ENCODE measurements at places on chromosomes 2 and 18.

GRCh38 chr2:237695201-237695780 lies 67.9 kb downstream of the LRRFIP1 start:
- DNase-seq: no peak

DNA sequence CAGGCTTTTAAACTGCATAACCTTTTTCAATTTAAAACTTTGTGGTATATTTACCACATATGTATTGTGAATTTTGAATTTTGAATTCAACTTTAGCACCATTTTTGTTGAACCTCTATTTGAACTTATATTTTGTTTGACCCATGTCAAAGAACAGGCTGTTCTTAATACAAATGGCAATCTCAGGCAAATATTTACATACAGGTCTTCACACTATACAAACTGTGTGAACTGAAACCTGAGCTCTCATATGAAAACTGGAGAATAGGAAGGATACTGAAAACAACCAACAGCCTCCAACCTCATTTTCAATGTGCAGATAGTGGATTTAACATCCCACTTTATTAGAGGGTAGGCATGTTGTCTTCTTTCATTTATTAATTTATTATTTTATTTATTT lies 491.8 kb downstream of the KCNJ3 start:
- no peak for DNase-seq

- DNase-seq: no peak
Observed at GRCh38 chr2:108139521-108139920, 100.2 kb upstream of the SULT1C3 start.

DNA sequence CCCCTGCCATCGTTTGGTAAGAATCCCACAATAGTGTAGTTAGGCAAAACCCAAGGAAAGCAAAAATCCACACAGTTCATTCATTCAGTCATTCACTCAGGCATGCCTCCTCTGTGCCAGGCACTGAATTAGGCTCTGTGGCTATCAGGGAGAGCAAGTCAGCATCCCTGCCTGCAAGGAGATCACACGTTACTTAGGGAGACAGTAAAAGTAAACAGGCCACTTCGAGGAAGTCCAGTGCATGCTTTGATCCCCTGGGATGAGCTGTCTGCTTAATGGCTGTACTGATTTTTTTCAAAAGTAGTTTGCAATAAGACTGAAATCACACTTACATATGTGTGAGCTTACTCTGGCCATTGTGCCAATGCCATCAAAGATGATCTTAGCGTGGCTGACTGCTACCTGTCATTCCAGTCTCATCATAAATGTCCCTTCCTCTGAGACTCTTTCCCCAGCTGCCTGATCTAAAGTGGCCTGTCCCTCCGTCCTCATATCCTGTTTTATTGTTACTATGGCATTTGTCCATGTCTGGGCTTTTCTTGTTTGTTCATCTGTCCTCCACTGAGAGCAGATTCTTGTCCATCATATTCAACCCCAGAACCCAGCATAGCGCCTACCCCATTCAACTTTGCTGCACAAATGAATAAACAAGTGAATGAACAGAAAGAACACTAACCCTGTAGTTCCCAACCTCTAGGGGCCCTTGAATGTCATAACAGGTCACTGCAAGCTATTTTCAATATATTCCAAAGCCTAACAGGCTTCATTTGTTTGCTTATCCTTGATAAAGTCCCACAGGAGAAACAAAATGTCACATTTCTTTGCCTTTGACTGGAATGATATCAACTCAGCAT lies 84.1 kb downstream of the GALNT14 start:
- DNase-seq: no peak

- DNase-seq: peak; percentile 25
Observed at GRCh38 chr2:1936427-1936980, 192.2 kb upstream of the PXDN start.

GRCh38 chr2:96142217-96143113 lies 2.8 kb downstream of the DUSP2 start:
- DNase-seq: no peak

DNA sequence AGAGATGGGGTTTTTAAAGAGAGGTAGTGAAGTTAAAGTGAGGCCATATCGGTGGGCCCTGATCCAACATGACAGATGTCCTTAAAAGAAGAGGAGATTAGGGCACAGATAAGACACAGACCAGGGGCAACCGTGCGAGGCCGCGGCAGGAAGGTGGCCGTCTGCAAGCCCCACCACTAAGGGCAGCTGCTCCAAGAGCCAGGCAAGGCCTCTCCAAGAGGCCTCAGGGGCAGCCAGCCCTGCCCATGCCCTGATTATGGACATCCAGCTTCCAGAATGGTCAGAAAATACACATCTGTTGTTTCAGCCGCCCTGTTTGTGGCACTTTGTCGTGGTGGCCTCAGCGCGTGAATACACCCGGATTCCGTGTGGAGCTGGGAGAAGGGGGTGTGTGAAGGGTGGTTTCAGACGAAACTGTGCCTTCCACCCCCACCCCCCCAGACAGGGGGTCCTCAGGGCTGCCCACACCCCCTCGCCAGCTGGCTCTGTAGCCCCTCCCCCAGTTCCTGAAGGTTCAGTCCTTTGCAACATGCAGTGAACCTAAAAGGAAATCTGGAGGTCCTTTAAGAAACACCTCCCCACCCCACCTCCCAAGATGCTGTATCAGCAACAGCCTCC lies 74.1 kb upstream of the SMAD7 start:
- no peak for DNase-seq

GRCh38 chr2:188494906-188495305 lies 203.2 kb downstream of the GULP1 start:
- no peak for DNase-seq

GRCh38 chr2:70549962-70550361 lies 3.7 kb downstream of the TGFA start:
- DNase-seq: no peak

DNA sequence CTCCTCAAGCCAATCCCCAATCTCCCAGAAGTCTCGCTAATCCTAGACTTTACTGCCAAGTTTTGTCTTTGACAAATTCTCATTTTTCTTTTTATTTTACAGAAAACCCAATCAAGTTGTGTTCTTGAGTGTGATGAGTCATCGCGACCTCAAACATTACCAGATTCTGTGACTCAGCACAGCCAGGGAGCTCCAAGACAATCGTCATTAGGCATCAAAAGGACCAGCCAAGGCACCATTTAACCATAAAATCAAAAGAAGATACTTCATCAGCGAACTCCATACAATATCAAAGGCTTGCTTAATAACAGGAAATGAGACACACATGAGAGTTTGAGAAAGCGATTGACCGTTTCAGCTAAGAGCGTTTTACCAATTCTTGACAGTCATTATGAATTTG lies 146.2 kb upstream of the AGAP1 start:
- no peak for DNase-seq

- no peak for DNase-seq
Observed at GRCh38 chr2:194686569-194686968, 970.5 kb upstream of the SLC39A10 start.

DNA sequence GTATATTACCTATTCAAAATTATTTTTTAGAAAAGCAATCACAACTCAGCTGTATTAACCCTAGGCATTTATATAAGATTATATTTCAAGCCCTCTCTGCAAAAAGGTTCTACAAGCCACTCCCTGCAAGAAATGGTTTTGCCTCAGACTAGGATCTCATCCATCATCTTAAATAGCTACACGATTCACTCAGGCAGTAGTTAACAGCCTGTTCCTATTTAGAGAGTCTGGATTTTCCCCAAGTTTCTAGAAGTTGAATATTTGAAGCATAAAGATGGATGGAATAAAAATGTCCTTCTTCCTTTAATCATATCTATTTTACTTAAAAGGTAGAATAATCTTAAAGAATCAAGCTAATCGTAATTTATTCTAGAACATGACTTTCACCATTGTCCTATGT lies 167.1 kb upstream of the STK17B start:
- DNase-seq: no peak

- DNase-seq: no peak
Observed at GRCh38 chr2:134461511-134461910, 207.6 kb downstream of the MGAT5 start.

DNA sequence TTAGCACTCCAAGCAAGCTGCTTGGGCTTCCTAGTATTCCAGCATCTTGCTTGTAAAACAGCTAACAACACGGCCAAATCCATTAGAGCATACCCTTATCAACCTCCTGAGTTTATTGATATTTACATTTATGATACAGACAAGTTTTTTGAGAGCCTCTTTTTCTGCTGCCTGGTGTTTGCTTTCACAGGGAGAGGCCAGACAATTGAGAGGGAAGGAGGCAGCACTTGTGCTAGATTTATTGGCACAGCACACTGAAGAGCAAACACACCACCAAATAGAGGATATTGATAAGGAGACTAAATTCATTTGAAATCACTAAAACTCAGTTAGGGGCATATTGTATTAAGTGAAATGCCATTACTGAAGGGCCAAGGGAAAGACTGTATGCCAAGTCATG lies 1142.3 kb upstream of the FANCL start:
- no peak for DNase-seq

- no peak for DNase-seq
Observed at GRCh38 chr18:77086034-77086433, 46.5 kb downstream of the MBP start.

GRCh38 chr2:41955316-41956043 lies 92.3 kb upstream of the PKDCC start:
- peak; percentile 81 for DNase-seq

GRCh38 chr2:29281086-29281915 lies 166.1 kb downstream of the CLIP4 start:
- peak; percentile 85 for DNase-seq

- DNase-seq: no peak
Observed at GRCh38 chr18:50313031-50313607, 25.6 kb upstream of the CXXC1 start.

DNA sequence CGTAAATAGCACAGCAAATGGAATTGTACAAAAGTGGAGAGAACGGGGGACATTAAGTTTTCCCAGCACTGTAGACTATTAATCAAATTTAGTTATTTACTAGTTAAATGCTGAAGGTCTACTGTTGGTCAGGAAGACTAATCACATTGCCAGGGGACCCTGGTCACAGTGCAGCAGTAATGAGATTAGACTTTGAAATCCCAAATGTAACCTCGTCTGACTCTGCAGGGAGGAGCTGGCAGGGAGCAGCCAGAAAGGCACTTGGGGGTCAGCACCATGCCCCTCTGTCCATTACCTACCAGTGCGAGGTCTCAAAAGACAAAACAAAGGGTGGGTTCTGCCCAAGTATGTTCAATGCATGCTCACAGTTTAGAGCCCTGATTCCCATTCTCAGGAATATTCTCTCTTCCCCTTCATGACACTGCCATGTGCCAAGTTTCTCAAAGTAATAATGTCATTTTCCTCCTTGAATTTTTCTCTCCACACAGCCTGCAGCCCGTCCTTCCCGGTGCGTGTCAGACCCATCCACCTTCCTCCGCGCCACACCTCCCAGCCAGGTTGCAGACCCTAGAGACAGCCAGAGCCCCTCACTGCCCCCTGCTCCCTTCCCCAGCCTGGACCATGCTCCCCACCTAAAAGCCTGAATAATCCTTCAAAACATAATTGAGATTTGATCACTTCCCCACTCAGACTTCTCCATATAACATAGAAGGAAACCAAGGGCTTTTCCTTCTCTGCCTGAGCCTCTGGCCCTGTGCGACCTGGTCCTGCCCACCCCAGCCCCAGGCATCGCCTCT lies 52.5 kb downstream of the TMEM18 start:
- DNase-seq: no peak

DNA sequence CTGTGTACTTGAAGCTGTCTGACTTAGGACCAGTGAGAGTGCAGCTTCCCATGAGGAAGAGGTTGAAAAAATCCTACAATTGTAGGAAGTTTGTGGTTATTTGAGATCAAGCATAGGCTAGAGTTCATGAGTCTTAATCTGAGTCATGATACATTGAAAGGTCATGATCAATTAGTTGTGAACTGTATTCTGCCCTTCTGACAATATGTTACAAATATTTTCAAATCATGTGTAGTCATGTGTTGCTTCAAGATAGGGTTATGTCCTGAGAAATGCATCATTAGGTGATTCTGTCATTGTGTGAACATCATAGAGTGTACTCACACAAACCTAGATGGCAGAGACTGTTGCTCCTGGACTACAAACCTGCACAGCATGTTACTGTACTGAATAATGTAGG lies 68.4 kb upstream of the MFF start:
- no peak for DNase-seq

Data from pons (tissue), 1 donor.